KBM-7 (cell line): ENCODE measurements at places on chromosomes 11 and 22.

DNA sequence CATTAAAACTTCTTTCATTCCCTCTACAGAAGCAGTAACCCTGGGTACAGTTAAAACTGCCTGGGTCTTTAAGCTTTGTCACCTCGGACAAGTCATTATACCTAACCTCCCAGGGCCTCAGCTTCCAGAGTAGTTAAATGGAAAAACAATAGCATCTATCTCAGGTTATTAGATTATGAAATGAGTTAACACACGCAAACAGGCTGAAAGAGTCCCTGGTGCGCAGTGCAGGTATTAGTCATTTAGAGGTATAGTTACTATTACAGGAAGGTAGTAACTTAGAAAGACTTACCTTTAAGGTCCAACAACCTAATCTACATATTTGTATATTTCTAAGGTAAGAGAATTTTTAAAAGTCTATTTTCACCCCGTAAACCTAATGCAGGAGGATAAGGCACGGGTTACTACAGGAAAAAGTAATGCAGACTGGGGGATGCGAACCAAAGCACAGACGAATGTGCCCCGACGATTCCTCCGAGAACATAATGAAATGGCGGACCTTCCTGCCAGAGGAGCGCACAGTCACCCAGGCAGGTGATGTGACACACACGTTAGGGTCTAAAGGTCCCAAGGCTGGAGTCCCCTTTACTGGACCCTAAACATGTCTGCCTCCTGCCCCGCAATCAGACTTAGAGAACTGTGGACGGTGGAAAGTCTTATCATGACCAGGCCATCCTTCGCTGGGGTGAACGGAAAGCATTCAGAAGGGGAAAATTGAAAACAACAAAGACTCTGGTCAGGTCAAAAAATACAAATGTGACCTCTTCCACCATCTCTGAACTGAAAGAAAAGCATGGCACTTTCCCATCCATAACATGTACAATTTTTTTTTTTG, 1.3 kb downstream of the NAP1L4 start:
- DNase-seq, result peak; percentile 32

GRCh38 chr11:84146826-84147225, 860.7 kb upstream of the CCDC90B start:
- DNase-seq, result no peak

- no peak for DNase-seq
Measured at GRCh38 chr11:57773026-57773598, 11.5 kb downstream of the CTNND1 start.

DNA sequence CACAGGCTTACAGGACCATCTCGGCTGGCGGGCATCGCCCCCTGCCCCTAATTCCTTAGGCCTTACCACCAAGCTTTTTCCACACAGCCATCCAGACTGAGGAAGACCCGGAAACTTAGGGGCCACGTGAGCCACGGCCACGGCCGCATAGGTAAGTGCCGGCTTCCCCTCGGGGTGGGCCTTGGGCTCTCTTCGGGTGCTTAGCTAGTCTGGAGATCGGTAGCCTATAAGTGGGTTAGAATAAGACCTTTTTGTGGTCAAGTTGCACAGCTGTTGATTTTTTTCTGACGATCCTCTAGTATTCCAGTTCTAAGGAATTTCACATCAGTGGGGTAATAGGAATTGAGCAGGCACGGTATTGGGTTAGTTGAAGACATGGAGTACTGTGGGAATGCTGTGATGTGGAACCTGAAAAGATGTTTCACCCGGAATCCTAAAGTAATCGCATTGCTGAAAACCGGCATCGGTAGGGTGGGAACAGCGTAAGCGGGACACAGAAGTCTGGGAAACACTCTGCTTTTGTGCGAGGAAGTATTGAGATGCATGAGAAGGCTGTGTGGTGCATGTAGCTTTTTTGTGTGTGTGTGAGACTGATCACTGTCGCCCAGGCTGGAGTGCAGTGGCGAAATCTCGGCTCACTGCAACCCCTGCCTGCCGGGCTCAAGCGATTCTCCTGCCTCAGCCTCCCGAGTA, 669 bp downstream of the RPL27A start:
- no peak for DNase-seq

DNA sequence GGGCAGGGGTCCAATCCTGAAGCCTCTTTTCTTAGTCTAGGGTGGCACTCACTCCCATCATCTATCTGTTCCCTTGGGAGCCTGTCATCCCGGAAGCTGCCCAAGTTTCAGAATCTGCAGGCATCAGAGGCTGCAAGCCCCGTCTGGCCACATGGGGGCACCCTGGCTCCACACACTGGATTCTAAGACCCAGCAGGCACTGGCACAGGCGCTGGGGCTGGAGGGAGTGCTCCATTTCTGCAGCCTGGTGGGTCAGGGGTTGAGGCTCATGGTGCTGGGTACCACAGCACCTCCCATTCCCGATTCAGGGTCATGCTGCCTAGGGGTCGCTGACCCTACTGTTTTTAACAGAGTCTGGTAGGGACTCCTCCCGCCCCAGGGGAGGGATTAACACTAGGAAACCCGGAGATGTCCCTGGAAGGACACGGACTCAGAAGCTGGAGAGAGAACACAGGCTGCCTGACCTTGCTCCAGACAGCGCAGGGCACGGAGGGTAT, 243.9 kb upstream of the SYN3 start:
- peak; percentile 66 for DNase-seq

DNA sequence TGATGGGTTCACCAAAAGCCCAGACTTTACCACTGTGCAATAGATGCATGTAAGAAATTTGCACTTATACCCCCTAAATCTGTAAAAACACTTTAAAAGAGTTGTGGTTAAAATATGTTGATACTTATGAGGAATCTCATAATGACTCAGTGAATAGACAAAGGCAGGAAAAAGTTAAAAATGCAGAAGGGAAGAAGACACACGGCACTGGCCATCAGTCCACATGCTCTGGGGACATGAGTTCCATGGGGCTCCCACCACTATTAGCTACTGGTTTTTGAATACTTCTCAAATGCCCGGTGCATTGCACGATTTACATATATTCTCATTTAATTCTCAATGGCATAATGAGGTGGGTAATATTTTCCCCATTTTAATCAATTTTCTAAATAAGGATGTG, 59.3 kb upstream of the BLID start:
- DNase-seq, result no peak

- no peak for DNase-seq
Measured at GRCh38 chr22:27752141-27752540, 49.4 kb downstream of the MN1 start.

- DNase-seq, result no peak
Measured at GRCh38 chr11:86706338-86707131, 34.1 kb upstream of the ME3 start.

GRCh38 chr11:114102993-114103896, 43.7 kb downstream of the ZBTB16 start:
- DNase-seq, result no peak

- no peak for DNase-seq
Measured at GRCh38 chr11:66958956-66959274, 732 bp upstream of the PC start.

DNA sequence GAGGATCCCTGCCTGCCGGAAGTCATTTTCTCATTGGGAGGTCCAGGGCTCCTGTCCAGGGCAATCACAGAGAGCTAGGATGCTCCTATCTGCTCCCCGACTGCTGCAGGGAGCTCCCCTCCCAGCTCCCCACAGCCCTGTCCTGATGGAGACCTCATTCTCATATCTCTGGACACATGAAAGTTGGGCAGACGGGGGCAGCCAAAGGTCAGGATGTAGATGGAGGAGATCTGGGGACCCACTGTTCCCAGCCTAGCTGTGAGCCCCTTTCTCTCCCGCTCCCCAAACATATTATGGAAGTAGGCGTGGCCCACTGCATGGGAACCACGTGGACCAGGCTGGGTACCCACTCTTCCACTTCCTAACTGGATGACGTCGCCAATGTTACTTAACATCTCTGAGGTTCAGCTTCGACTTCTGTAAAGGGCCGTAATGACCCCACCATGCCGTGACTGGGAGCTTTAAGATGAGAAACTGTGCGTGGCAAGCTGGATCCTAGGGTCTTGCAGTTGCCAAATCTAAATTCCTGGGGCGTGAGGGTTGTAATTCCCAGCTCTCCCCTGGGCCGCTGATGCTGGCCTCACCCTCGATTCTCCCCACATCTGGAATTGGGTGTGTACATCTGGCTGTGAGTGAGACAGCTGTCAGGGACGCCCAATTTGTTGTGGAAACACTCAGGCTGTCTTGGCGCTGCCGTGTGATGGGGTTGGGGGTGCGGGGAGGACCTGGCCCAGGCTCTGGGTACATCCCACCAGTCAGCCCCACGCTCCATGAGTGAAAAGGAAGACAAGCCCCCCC, 1.8 kb downstream of the CDC42EP2 start:
- no peak for DNase-seq

DNA sequence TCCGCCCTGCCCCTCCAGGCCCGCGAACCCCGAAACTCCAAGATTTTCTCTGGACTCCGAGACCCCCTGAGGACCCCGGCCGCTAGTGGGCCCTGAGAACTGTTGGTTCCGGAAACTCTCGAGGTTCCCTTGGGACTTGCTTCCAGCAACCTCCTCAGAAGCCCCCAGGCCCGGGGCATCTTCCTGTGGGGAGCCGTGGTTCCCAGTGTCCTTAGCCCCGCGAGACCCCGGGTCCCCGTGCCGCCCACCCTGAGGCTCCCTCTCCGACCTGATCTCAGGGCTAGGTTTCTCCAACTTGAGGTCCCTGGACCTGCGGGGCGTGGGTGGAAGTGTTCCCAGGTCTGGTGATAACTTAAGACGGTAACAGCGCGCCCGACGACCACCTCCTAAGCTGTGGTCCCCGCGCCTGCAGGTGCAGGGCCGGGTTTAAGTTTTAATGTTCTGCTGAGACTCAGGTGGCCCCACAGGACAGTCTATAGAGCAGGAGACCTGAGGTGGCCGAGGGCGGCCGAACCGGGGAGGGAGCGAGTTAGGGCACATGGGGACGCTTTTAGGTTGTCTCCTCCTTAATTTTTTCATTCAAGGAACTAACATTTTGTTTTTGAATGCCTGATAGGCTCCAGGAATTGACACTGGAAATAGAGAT, 720 bp downstream of the FAM118A start:
- DNase-seq, result no peak

GRCh38 chr22:22803285-22803853, 84.2 kb upstream of the IGLL5 start:
- no peak for DNase-seq

GRCh38 chr11:57618438-57618837, 21.0 kb downstream of the SERPING1 start:
- DNase-seq, result no peak

GRCh38 chr11:115539844-115540243, 35.6 kb upstream of the CADM1 start:
- no peak for DNase-seq

DNA sequence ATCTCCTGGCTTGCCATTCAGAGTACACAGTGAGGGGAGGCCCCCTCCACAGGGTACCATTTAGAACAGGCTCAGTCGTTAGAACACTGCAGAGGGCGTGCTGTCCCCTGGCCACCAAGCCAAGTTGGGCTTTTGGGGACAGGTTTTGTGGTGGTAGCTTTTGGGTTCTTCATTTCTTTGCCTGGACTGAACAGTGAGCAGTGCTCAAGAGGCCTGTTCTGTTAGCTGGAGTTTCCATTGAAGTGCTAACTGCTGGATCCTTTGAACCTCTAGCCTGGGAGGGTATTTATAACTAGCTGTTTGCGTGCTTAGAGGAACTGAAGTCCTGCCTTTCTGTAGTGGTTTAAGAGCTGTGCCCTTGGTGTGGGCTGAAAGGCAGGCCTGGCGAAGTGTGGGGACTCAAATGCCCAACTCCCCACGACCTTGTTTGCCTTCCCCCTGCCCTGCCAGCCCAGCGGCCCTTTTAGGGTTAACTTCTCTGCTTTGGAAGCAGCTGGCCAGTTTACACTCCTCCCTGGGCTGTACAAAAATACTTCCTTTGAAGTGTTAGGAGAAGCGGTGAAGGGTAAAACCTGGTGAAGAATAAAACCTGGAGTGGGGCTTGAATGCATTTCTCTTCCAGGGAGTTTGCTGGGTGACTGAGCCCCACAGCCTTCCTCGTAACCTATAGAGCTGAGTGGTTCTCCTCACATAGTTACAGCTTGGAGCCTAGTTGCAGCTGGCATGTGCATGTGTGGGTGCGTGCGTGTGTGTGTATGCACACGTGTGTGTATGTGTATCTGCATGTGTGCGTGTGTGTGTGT, 34.6 kb downstream of the ZNRF3 start:
- DNase-seq, result peak; percentile 30

GRCh38 chr11:69634590-69634989, 6.4 kb upstream of the CCND1 start:
- no peak for DNase-seq

GRCh38 chr11:131666006-131666405, 295.6 kb downstream of the NTM start:
- no peak for DNase-seq

DNA sequence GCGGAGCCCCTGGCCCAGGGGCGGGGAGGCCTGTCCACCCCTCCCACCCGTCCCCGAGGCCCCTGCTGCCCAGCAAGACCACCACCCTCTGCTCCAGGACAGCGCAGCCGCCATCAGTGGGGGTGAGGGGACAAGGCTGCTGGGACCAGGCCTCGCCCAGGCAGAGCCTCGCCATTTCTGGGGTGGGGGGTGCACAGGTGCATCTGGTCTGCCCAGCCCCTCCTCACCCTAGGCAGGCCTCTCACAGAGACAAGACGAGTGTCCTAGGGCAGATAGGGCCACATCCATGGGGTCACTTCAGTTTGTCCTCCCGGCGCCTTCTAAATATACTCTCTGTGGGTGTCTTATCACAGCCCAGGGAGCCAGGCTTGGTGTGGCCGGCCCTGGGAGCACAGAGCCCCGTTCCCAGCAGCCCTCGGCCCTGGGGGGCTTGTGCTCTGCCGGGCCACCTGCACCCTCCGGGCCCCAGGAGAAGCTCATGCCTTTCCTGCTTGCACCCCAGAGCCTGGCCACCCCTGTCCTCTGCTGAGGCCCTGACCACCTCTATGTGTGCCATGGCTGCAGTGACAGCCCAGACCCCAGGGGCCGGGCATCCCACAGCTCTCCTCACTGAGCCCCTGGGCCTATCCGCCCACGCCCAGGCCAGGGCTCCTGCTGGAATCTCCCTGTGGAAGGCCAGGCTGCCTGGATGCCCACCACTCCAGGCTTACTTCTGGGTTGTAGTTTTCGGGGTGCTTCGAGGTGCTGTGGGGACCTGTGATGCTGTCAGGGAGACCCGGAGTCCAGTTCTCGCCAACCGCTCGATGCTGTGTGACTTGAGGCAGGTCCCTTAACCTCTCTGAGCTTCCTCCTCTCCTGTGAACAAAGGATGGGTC, 70.8 kb downstream of the KCNQ1 start:
- DNase-seq, result no peak

DNA sequence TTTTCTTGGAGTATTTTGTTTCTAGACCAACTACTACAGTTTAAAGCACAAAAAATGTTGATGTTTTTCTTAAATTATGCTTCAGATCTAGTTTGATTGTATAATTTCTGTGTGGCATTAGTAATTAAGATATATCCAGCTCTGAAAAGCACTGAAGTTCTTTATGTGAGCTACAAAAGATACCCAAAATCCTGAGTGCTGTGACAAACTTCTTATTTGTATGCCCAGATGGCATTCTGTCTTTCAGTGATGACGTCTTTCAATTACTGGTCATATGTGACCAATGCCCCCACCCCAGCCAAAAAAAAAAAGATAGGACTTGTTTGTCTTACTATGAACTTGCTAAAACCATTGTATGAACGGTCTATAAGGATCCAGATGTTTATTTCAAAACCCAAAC, 51.3 kb downstream of the BIRC2 start:
- no peak for DNase-seq

- DNase-seq, result peak; percentile 66
Measured at GRCh38 chr11:88484873-88485621, 147.5 kb upstream of the CTSC start.

GRCh38 chr11:58446294-58446693, 4.3 kb upstream of the OR5B12 start:
- peak; percentile 61 for DNase-seq

- DNase-seq, result peak; percentile 43
Measured at GRCh38 chr11:75147875-75148263, 3.0 kb upstream of the SLCO2B1 start.

GRCh38 chr11:28072321-28072720, 35.6 kb downstream of the KIF18A start:
- no peak for DNase-seq
